ENCODE measurements at places on chromosomes 3 and 15. TPM values are rescaled to one million over a fixed set of nuclear protein-coding genes. Genes with fewer than 3 reads are reported as not detected.
A peak's percentile ranks its signal among the peaks of the same experiment; 100 is the strongest.

- DNase-seq = no peak
- H3K27ac ChIP-seq = no peak overlapping the region
- no peaks in the 10 kb centered on the region for H3K36me3 ChIP-seq
These were observed 25.9 kb downstream of the PLD1 start for GRCh38 chr3:171784387-171784786.

GRCh38 chr3:185058796-185059195 is 94.1 kb downstream of the C3orf70 start:
- H3K4me1 ChIP-seq = no peaks in the 10 kb centered on the region
- no peak overlapping the region for H3K27ac ChIP-seq
- H3K27me3 ChIP-seq = no peaks in the 10 kb centered on the region
- no peak for DNase-seq
- no peak overlapping the region for H3K4me3 ChIP-seq

- H3K36me3 ChIP-seq = no peaks in the 10 kb centered on the region
- no peak overlapping the region for H3K4me3 ChIP-seq
- no peak overlapping the region for H3K27ac ChIP-seq
These were observed 36.8 kb upstream of the TCAIM start for GRCh38 chr3:44301746-44302145.

DNA sequence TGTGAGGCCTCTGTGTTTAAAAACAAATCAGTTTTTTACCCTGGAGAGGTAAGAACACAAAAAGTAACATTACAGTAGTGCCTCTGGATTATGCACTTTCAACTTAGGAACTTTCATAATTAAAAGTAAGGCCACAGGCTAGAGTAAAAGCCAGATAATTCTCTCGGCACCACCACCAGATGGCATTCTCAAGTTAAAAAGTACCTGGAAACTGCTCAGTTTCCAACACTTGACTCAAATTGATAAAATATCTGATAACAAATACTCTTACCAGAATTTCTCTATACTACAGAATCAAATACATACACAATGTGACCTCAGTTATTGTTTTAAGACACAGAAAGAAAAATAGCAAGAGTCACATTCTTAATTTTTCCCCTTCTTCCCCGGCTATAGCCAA is 19.9 kb downstream of the SPICE1 start:
- H3K4me3 ChIP-seq = no peak overlapping the region
- H3K36me3 ChIP-seq = no peaks in the 10 kb centered on the region
- H3K27ac ChIP-seq = no peak overlapping the region
- H3K27me3 ChIP-seq = no peaks in the 10 kb centered on the region
- no peaks in the 10 kb centered on the region for H3K4me1 ChIP-seq
- DNase-seq = no peak

DNA sequence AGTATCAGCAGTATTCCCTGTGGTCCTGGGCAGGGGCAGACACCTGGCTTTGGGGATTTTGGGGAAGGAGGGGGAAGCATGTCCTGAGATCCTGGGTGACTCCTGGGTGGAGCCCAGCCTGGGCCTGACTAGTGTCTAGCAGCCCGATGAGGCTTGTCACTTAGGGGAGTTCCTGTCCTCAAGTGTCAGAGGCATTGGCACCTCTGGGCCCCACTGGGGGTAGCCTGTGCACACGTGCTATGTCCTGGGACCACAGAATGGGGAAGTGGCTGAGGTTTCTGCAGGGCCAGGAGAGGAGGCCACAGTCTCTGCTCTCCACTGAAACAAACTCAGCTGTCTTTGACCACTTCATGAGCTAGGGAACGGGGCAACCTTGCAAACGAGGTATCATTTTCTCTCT is 31.5 kb upstream of the ADCY5 start:
- no peak overlapping the region for H3K4me3 ChIP-seq
- H3K27ac ChIP-seq = no peak overlapping the region
- H3K27me3 ChIP-seq = peaks cover 4% of the 10 kb centered on the region
- no peaks in the 10 kb centered on the region for H3K36me3 ChIP-seq
- no peak for DNase-seq

GRCh38 chr3:55755516-55756205 is 268.6 kb upstream of the WNT5A start:
- H3K36me3 ChIP-seq = no peaks in the 10 kb centered on the region
- no peak overlapping the region for H3K4me3 ChIP-seq
- no peak for DNase-seq
- H3K27ac ChIP-seq = no peak overlapping the region
- peaks cover 8% of the 10 kb centered on the region for H3K27me3 ChIP-seq

- no peaks in the 10 kb centered on the region for H3K36me3 ChIP-seq
- H3K27me3 ChIP-seq = no peaks in the 10 kb centered on the region
- H3K4me1 ChIP-seq = peaks cover 2% of the 10 kb centered on the region
- DNase-seq = no peak
These were observed 162.9 kb downstream of the CHSY1 start for GRCh38 chr15:101088788-101089578.

DNA sequence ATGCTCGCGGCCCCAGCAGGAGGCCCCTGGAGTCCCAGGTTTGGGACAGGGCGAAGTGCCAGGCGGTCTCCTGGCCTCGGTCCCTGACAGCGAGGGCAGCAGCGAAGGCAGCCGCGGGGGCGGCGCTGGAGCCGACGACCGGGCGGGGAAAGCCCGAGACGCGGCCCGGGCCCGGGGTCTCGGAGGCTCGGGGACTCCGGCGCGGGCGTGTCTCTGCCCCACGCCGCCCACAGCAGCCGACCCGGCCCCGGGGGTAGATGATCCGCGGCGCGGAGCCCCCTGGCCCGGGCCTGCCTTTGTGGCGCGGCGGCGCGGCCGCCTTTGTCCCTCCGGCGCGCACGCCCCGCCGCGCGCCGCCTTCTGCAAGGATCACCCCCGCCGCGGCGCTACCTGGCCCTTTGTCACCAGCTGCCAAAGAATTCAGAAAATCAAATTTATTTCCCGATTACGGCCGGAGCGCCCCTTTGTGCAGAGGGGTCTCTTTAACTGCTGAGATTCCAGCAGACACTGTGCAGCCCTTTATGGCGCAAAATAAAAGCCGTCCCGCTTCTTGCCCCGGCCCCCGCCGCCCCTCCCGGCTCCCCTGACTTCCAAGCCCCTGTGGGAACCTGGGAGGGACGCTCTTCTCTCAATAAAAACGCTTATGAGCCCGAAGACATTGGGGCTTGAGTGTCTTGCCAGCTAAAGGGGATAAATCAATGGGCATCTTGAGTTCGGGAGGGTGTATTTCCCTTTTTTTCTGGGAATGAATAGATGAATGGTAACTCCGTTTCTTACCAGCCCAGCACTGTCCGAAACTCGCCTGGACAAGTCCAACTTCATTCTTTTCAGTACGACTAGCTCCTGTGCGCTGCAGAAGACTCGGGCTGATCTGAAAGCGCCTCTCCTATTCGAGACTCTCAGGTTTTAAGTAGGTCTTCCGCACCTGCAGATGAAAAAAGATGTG is 68.4 kb downstream of the HES1 start:
- H3K36me3 ChIP-seq = no peaks in the 10 kb centered on the region
- H3K27ac ChIP-seq = no peak overlapping the region
- peaks cover 6% of the 10 kb centered on the region for H3K27me3 ChIP-seq

DNA sequence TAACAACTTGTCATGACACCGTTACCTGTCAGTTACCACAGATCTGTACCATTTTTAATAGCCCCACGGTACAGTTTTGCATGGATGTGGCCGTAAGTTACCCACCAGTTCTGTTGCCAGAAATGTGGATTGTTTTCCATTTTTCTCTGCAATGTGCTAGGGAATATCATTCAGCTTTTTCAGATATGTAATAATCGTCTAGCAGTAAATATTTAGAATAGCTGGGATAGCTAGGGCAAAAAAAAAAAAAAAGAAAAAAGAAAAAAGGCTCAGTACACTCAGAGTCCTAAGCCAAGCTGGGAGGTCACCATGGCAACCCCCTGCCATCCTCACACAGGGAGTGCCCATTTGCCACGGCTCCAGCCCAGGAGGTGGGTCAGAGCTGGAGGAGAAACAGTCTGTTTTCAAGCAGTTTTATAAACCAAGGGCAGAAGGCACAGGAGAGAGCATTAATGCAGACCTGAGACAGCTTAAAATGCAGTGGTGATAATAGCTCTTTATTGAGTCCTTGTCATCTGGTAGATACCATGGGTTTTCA is 25.2 kb downstream of the PAQR5 start:
- no peaks in the 10 kb centered on the region for H3K4me1 ChIP-seq
- no peak overlapping the region for H3K27ac ChIP-seq
- no peak overlapping the region for H3K4me3 ChIP-seq
- no peaks in the 10 kb centered on the region for H3K36me3 ChIP-seq
- DNase-seq = no peak

GRCh38 chr3:13142552-13143380 is 69.5 kb upstream of the IQSEC1 start:
- no peak overlapping the region for H3K4me3 ChIP-seq
- no peaks in the 10 kb centered on the region for H3K4me1 ChIP-seq
- H3K27ac ChIP-seq = no peak overlapping the region
- DNase-seq = no peak

DNA sequence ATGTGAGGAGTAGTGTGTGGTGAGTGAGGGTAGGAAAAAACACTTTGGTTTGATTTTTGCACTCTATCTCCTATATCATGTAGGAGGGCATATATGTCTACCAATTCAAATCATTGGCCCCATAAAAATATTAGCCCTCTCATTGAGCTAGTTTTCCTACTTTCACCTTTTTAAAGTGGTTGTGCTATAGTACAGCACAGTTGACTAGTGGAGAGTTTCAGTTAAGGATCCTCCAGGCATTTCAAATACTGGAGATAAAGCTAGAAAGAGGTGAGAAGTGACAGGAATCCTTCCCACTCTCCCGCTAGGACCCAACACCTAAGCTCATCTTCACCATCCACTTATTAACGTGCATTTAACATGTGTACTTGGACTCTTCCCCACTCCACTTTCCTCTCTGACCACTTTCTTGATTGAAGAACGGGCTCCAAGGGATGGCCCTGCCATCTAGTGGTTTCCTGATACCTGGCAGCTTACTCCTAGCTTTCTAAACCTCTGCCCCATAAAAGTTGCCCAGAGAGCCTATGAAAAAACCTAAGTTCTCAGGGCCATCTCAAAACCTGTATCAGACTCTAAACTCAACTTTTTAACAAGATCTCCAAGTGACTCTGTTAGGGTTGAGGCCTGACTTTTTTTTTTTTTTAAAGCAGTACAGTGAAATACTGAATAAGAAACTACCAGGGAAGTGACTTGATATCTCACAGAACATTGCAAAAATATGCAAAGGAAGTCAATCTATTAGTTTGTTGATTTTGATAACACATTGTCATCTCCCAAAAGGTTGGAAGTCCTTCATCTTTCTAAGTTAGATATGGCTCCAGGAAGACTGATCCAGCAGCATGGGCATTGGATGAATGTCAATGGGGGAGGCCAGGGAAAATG is 17.9 kb downstream of the IL12A start:
- no peaks in the 10 kb centered on the region for H3K4me1 ChIP-seq
- no peaks in the 10 kb centered on the region for H3K27me3 ChIP-seq
- no peak overlapping the region for H3K27ac ChIP-seq
- H3K4me3 ChIP-seq = no peak overlapping the region
- no peaks in the 10 kb centered on the region for H3K36me3 ChIP-seq

GRCh38 chr15:84037301-84037700 is 198.3 kb upstream of the GOLGA6L4 start:
- no peaks in the 10 kb centered on the region for H3K36me3 ChIP-seq
- no peak for DNase-seq
- H3K4me3 ChIP-seq = no peak overlapping the region
- peaks cover 2% of the 10 kb centered on the region for H3K27me3 ChIP-seq
- no peaks in the 10 kb centered on the region for H3K4me1 ChIP-seq
- H3K27ac ChIP-seq = no peak overlapping the region

DNA sequence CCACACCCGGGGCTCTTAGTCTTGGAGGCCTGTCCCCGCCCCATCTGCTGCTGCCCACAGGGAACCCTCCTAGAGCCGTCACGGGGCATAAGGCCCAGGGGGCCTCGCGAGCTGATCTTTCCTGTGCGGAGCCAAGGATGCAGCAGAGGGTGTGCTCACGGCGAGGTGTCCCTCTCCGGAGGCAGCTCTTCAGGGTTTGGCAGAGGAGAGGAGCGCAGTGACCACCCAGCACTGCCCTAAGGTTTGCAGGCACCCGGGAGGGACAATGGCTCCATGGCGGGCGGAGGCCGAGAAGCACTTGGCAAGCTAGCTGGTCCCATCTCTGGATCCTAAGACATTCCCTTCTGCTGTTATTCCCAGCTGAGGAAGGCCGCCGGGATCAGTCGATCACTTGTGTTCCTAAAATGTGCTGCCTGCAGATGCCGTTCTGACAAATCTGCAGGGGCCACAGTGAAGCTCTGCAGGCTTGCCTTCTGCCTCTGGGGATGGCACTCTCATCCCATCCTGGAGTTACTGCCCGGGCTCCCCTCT is 47.4 kb upstream of the PCSK6 start:
- no peak for DNase-seq
- H3K4me1 ChIP-seq = no peaks in the 10 kb centered on the region
- H3K4me3 ChIP-seq = no peak overlapping the region
- H3K27ac ChIP-seq = no peak overlapping the region

GRCh38 chr3:17412950-17413530 is 329.4 kb downstream of the TBC1D5 start:
- H3K27me3 ChIP-seq = no peaks in the 10 kb centered on the region
- H3K4me1 ChIP-seq = no peaks in the 10 kb centered on the region
- H3K36me3 ChIP-seq = peaks cover 1% of the 10 kb centered on the region
- H3K27ac ChIP-seq = no peak overlapping the region
- DNase-seq = peak; percentile 17

- no peaks in the 10 kb centered on the region for H3K36me3 ChIP-seq
- peaks cover 32% of the 10 kb centered on the region for H3K27me3 ChIP-seq
- no peak overlapping the region for H3K4me3 ChIP-seq
- DNase-seq = no peak
These were observed 44.9 kb upstream of the SEC13 start for GRCh38 chr3:10365791-10366190.

- no peak for DNase-seq
- no peaks in the 10 kb centered on the region for H3K4me1 ChIP-seq
- peaks cover 7% of the 10 kb centered on the region for H3K27me3 ChIP-seq
- H3K4me3 ChIP-seq = no peak overlapping the region
These were observed 15.3 kb upstream of the KBTBD12 start for GRCh38 chr3:127899766-127900165.

DNA sequence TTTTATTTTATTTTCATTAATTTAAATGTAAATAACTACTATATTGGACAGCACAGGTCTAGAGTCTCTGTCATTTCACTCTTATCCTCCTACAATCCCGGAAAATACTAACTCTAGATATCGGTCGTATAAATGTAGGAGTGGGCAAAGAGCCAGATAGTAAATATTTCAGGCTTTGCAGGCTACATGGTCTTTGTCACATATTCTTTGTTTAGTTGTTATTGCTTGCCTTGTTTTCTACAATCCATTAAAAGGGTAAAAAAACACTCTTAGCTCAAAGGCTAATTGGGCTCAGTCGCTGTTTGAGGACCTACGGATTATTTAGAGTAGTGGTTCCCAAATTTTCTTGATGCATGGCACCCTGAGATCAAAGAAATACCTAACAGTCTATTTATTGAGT is 1.7 kb downstream of the KNL1 start:
- H3K4me1 ChIP-seq = peaks cover 6% of the 10 kb centered on the region
- no peak overlapping the region for H3K27ac ChIP-seq
- H3K36me3 ChIP-seq = no peaks in the 10 kb centered on the region
- peak overlapping the region; percentile 98 for H3K4me3 ChIP-seq

- no peaks in the 10 kb centered on the region for H3K27me3 ChIP-seq
- H3K4me1 ChIP-seq = peaks cover 15% of the 10 kb centered on the region
- no peaks in the 10 kb centered on the region for H3K36me3 ChIP-seq
- DNase-seq = no peak
These were observed 83.8 kb downstream of the ASB7 start for GRCh38 chr15:100686021-100686724.

The MITF gene
- polyA plus RNA-seq = 2.9 TPM

The ISL2 gene
- polyA plus RNA-seq = not detected

The CCRL2 gene
- polyA plus RNA-seq = 0.09 TPM

The CTXN2 gene
- polyA plus RNA-seq = not detected

The ROBO1 gene
- polyA plus RNA-seq = 27.1 TPM

All from keratinocyte (primary cell).